ENCODE measurements at places on chromosomes 7 and 10.

DNA sequence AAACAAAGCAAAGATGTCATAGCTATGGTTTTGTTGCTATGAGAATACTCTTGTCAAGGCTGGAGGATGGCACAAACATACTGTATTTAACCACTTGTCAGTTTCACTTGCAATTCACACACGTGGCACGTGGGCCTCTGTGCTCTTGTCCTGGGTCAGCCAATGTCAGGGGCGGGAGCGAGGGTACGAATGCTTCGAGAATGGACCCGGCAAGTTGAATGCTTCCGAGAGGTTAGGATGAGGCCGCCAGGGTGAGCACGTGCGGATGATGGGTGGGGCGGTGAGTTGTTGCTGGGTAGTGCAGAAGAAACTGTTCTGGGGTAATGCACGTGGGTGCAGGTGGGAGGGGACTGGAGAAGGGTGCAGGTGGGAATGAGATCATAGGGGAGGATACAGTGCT lies 10.4 kb upstream of the OCM2 start:
- DNase-seq = no peak

DNA sequence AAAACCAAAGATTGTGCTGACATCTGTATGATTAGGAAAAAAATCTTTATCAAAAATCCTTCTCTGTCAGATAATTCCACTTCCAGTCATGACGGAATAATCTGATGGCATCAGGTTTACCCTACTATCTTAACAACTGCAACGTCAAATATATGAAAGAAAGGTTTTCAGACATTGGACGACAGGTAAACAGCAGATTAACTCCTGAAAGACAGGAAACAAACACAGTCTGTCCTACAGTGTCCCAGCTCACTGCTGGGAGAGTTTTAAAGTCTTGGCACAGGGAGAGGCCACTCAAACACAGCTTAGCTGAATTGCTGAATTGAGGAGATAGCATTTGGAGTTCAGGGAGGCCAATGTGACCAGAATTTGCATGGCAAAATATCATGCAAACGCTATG lies 186.3 kb upstream of the KCTD7 start:
- no peak for DNase-seq

DNA sequence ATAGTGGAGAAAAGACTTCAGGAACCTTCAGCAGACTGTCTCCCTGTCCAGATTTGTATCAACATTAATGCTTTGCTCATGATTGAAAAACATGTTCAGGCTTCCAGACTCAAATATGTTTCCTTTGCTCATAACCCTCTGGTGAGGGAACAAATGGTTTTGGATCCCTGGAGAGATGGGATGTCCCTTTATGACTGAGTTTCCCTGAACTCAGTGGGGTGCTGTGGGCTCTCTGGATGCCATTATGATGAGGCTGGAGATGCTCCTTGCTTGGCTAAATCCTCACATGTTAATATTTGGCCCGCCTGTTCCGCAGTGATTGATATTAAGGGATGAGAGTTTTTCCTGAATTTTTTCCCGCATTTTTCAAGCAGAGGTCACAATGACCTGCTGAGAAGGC lies 749.4 kb downstream of the SUGCT start:
- DNase-seq = no peak

DNA sequence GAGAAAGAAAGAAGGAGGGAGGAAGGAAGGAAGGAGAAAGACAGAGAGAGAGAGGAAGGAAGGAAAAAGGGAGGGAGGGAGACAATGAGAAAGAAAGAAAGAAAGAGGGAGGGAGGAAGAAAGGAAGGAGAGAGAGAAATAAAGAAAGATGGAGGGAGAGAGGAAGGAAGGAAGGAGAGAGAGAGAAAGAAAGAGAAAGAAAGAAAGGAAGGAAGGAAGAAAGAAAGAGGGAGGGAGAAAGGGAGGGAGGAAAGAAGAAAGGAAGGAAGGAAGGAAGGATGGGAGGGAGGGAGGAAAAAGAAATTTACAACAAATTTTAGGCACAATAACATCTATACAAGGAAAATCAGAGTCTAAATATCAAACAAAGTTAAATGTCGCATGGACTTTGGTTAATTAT lies 332.6 kb upstream of the KLF6 start:
- no peak for DNase-seq

GRCh38 chr10:51501396-51501795 lies 198.0 kb downstream of the CSTF2T start:
- DNase-seq = no peak

- no peak for DNase-seq
Measured at GRCh38 chr7:50149369-50149768, 56.3 kb upstream of the ZPBP start.

DNA sequence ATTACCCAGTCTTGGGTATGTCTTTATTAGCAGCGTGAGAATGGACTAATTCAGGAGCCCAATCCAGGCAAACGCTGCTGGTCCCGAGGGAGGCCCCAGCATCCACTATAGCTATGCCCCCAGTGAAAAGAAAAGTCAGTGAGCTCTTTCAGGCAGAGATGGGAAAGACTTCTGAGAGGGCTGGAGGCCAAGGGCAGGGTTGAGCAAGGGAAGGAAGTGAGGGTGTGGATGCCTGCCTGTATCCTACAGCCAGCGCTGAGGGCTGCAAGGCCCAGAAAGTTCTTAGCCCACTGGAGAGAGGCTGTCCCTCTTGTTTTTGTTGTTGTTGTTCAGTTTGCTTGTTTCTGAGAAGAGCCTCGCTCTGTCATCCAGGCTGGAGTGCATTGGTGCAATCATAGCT lies 261.6 kb downstream of the ZEB1 start:
- no peak for DNase-seq

GRCh38 chr7:94061326-94061725 lies 57.2 kb upstream of the BET1 start:
- DNase-seq = no peak

Measured in NCI-H2029 treated with DMSO at 0.1 percent for 48 hours (cell line).